Hematopoietic multipotent progenitor cell treated with erythropoietin and hydrocortisone succinate and interleukin-3 and kit ligand, for 6 days (in vitro differentiated cells): ENCODE measurements at places on chromosomes 3 and 15.
A peak's percentile ranks its signal among the peaks of the same experiment; 100 is the strongest.

DNA sequence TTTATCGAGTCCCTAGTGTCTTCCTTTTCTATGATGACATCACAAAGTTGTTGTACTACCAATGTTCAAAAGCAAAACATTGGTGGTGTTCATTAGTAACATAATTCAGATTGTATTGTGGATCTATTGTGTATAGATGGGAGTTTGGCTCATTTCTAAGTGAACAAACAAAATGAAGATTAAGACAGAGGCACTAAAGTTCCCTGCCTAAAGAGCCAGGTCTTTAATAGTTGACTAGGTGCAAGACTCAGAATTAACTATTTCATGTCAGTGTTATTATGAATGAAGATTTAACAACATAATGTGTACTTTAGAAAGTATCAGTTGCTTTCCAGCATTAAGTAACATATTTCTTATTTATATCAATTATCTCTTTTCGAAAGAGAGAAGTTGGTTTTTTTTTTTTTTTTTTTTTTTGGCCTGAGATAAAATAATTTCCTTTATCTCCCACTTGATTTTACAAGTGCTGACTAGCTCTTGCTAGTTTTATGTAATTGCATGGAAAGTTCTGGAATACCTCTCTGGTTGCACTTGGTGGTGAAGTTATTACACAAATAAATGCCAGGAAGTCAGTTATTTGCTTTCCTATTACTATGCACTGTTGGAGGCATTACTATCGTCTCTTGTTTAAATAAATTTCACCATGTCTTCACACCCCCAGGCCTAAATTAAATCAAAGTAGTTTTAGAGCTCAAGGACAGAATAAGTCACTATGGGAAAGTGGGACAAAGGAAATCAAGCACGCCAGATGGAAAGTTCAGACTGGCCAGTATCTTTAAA is 48.7 kb downstream of the NAALADL2 start:
- DNase-seq: no peak

DNA sequence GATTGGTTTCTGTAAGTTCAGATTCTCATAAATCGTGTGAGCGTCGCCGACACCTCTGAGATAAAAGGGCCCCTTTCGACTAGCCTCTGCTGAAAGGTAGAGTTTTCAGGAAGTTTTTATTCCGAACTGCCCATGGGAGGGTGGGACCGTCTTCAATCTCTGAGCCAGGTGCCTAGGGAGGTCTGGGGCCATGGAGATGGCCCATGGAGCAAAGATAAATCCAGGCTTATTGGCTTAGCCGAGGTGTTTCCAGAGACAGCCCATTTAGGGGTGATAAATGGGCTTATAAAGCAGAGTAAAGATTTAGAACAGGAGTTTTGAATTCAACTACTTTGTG is 442 bp downstream of the QTRT2 start:
- no peak for DNase-seq

- DNase-seq: peak; percentile 68
These were observed 185.1 kb downstream of the GOLGA6L6 start for GRCh38 chr15:20356444-20356910.

- no peak for DNase-seq
These were observed 92.1 kb downstream of the ASB7 start for GRCh38 chr15:100694381-100695021.

DNA sequence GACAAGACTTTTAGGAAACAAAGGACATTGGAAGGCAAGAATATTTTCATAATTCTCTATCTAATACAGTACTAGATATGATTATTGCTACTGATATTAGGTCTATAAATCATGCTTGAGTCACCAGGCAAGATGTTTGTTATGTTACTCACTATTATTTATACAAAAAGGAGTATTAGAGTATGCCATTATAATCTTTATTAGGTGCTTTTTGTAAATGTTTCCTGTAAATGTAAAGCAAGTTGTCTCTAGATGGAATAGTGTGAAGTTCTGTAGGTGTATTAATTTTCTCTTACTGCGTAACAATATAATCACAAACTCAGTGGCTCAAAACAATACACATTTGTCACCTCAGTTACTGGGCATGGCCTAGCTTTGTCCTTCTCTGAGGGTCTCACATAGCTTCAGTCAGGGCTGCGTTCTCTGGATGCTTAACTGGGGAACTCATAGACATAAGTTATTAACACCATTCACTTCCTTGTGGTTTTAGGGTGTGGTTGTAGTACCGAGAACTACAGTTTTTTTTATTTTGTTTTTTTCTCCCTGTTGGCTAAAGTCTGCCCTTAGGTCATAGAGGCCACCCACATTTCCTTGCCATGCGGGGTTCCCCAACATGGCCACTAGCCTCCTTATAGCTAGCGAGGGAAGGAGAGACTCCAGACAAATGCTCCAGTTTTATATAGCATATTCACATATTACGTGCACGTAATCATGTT is 20.3 kb upstream of the MAP3K13 start:
- peak; percentile 87 for DNase-seq

GRCh38 chr15:66883284-66883911 is 181.4 kb downstream of the SMAD6 start:
- DNase-seq: no peak

- no peak for DNase-seq
These were observed 29.5 kb downstream of the BOC start for GRCh38 chr3:113240841-113241240.

GRCh38 chr3:154786724-154787123 is 293.4 kb upstream of the MME start:
- peak; percentile 69 for DNase-seq

DNA sequence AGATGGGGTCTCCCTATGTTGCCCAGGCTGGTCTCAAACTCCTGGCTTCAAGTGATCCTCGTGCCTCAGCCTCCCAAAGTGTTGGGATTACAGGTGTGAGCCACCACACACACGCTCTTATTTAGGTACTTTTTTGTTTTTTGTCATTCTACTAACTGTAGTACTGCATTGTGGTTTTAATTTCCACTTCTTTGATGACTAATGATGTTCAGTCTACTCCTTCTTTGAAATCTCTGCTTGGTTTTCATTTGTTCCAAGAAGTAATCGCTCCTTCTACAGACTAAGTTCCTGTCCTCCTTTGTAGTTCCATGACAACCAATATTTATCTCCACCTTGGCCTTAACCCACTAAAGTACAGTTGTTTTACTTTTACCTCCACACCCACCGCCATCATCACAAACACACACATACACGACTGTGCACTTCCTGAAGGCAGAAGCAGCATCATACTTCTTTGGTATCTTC is 529 bp upstream of the DLEC1 start:
- no peak for DNase-seq

GRCh38 chr3:71726146-71726545 is 944 bp upstream of the EIF4E3 start:
- DNase-seq: no peak
